Astrocyte (in vitro differentiated cells and primary cell): ENCODE measurements at places on chromosomes 5 and 9.

DNA sequence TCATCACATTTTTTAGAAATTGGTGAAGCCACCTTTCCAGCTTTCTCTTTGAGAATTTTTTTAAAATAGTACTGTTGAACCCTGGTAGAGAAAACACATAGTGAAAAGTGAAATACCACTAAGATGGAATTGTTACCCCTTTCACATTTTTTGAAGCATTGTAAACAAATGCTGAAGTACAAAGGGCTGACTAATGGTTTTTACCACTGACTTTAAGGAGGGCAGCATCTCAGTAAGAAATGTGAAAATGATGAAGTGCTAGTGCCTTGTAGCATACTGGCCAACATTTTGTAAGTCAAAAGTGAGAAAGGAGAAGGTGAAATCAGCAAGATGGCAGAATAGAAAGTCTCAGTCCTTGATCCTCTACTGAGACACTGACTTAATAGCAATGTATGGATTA lies 320.6 kb downstream of the PJA2 start:
- peak; percentile 9 for DNase-seq

DNA sequence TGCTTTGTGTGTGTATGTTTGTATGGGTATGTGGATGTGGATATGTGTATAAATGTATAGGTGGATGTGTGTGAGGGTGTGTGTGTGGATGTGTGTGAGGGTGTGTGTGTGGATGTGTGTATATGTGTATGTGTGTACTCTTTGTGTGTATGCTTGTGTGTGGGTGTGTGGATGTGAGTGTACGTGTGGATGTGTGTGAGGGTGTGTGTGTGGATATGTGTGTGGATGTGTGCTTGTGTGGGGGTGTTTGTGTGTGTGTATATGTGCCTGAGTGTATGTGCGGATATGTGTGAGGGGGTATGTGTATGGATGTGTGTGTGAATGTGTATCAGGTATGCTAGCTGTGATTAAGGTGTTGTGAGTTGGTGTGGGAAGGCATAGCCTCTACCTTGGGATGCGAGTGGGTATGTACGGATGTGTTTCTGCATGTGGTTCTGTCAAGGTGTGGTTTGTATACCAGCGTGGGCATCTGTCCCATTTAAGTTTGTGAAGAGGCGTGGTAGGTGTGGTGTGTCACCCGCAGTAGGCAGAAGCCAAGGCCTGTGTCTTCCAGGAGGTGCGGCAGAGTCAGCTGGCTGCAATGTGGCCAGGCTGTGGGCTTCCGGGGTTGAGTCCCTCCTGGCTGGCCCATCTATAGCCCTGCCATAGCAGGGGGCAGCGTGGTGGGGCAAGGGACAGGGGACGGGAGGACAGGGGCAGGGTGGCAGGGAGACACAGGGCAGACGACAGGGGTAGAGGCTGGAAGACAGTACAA lies 155.8 kb downstream of the DAB2IP start:
- DNase-seq, result no peak

GRCh38 chr9:113495526-113495925 lies 32.0 kb downstream of the RGS3 start:
- DNase-seq, result no peak

DNA sequence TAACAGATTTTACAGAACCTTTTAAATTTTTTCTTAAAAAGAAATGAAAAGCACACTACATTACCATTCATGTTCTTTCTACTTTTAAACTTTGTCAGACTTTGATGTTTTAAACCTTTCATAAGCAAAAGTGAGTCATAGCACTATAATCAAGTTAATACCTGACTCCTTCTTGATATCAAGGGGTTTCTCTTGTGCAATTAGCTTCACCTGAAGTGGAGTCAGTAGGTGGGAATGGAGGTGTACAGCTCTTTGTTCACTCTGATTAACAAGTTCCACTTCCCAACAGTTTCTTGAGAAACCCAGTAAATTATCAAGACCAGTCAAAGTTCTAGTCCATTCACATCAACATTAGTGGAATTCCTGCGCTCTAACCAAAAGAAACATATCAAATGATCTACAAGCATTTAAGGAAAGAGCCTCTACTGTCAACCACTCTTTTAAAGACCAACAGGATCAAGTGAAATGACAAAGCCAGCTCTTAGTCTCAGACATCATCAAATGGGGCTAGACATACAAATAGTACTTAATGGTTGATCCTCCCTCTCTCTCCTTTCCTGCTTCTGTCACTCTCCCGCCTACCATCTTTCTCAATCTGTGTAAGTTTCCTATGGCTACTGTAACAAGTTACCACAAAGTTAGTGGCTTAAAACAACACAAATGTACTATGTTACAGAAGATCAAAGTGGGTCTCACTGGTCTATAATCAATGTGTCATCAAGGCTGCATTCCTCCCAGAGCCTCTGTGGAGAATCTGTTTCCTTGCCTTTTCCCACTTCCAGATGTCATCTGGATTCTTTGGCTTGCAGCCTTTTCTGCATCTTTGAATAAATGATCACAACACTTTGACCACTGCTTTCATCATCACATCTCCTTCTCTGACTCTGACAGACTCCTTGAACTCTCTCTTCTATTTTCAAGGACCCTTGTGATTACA lies 68.0 kb downstream of the HINT1 start:
- DNase-seq, result no peak

GRCh38 chr5:177066224-177066623 lies 20.5 kb upstream of the FGFR4 start:
- DNase-seq, result no peak

- DNase-seq, result no peak
Measured at GRCh38 chr9:105309531-105309931, 65.1 kb downstream of the SLC44A1 start.

DNA sequence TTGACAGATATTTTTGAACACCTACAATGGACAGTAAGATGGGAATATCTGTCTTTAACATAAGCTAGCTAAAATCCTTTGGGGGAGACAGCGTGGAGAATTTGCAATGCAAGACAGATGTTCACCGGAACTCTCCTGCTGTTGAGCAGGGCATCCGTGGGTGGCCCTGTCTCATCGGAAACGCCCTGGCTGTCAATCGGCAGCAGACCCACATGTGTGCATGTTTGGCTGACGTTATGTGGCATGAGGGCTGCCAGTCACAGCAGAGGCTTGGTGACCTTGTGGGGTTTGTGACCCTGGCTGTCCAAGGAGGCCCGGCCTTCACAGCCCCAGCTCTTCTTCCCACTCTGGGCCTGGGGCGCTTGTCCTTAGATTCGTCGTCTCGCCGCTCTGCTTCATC lies 129.7 kb upstream of the OTULINL start:
- no peak for DNase-seq

DNA sequence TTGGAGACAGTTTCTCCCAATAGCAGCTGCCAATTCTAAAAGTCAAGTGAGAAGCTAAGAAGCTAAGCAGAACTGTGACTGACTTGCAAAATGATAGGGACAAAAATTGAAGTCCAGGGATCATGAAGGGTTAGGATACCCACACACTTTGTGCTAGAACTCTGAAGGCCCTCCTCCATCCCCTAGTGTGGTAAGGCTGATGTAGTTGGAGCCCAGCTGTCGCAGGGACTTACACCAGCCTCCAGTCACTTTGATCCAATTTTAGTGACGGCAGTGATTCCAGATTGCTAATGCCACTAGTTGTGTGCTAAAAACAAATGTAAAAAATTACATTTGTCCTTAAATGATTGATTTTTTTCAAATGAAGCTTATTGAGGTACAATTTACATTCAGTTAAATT lies 742.7 kb upstream of the ZNF608 start:
- DNase-seq, result no peak

GRCh38 chr5:53487436-53487835 lies 7.0 kb downstream of the FST start:
- no peak for DNase-seq

GRCh38 chr9:13734601-13735000 lies 455.1 kb upstream of the MPDZ start:
- no peak for DNase-seq

- DNase-seq, result no peak
Measured at GRCh38 chr9:5895782-5896181, 5.1 kb downstream of the MLANA start.

DNA sequence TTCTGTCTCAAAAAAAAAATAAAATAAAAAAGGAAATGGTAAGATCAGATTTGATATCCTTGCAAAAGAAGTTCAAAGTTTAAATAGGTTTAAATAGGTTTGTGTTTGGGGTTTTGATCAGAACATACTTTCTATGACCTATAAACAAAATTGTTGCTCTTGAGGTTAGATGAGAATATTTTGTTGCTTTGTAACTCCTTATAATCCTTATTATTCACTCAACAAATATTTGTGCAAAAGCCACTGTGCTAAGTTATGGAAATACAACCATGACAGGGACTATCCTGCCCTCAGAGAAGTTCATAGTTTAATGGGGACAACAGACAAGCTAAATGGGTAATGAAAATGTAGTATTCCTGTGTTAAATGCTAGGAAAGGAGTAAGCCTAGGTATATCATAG lies 71.5 kb downstream of the INVS start:
- peak; percentile 24 for DNase-seq

GRCh38 chr9:82600536-82601292 lies 462.2 kb downstream of the RASEF start:
- no peak for DNase-seq

GRCh38 chr9:84829471-84829870 lies 159.9 kb downstream of the NTRK2 start:
- no peak for DNase-seq

DNA sequence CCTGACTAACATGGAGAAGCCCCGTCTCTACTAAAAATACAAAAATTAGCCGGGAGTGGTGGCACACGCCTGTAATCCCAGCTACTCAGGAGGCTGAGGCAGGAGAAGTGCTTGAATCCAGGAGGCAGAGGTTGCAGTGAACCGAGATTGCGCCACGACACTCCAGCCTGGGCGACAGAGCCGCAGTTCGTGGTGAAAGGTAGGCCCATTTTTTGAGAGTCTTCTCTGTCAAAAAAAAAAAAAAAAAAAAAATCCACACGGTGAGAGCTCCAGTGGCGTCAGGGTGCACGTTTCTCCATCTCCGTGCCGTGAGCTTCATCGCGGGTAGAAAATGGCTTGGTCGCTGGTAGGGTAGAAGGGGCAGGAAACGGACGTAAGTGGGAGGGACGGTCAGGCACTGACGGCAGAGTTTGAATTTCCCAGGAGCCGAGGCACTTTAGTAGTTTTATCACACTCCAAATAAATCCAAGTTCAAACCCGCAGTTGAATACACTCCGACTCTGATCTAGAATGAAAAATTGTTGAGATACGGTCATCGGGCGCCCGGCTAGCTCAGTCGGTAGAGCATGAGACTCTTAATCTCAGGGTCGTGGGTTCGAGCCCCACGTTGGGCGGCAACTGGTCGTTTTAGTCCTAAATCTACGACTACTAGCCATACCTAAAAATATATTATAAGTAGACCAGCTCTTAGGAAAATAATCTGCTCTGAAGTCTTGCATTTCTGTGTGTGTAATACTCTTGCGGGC lies 2.4 kb upstream of the TRIM7 start:
- DNase-seq, result peak; percentile 89

GRCh38 chr5:116765441-116765840 lies 190.8 kb upstream of the SEMA6A start:
- DNase-seq, result peak; percentile 3

DNA sequence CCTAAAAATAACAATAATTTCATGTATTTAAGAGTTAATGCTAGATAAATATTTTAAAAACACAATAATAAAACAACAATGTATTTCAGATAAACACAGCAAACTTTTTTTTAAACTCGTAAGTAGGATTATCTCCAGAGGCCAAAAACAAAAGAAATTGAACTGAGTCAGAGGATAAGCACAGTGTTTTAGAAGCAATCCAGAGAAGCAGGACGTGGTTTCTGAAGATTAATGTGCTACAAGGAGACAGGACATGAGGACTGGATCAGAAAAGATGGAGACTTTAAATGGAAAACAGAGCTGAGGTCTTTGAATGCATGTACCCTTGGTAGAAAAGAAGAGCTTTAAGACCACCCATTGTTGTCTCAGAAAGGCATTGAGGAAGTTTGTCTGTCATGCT lies 491.2 kb upstream of the TLE4 start:
- DNase-seq, result peak; percentile 13

- DNase-seq, result no peak
Measured at GRCh38 chr5:139212486-139212885, 14.3 kb upstream of the SIL1 start.

DNA sequence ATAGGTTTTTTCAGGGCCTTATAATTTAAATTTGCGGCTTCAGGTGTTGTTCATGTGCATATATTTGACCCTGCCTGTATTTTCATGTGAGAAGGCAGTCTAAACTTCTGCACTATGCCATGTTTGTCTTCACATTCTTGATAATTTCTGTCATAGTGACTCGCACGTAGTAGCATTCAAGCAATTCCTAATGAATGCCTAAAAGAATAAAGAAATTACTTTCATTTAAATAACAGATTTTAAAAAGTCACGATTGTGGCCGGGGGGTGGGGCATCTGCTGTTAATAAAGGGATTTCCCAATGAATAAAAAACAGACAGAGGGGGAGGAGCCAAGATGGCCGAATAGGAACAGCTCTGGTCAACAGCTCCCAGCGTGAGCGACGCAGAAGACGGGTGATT lies 318.0 kb downstream of the ADAMTS6 start:
- DNase-seq, result peak; percentile 70

DNA sequence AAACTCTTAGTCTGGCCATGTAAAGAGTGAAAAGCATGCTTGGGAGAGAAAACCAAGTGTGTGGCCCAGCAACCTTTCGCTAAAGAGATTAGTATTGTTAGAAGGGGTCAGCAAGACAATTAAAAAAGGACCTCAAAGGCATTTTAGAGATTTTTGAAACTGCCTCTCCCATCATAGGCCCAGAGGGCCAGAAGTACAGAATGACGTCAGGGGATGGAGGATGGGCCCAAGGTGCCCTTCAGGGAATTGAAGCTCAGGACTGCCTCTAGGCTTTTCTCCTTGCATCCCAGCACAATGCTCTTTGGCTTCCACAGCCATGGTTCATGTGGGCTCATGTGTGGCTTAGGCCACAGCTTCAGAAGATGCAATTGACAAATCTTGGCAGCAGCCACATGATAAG lies 287.0 kb upstream of the COX7C start:
- DNase-seq, result no peak

GRCh38 chr5:172593306-172593705 lies 47.8 kb upstream of the NEURL1B start:
- no peak for DNase-seq

- DNase-seq, result no peak
Measured at GRCh38 chr9:99762470-99762869, 59.2 kb upstream of the NR4A3 start.

- DNase-seq, result peak; percentile 84
Measured at GRCh38 chr5:142726188-142726731, 40.4 kb upstream of the FGF1 start.

GRCh38 chr5:29983528-29984155 lies 1209.8 kb upstream of the CDH6 start:
- no peak for DNase-seq

GRCh38 chr9:81609782-81610739 lies 79.3 kb downstream of the TLE1 start:
- peak; percentile 63 for DNase-seq

GRCh38 chr5:106363578-106363977 lies 1307.2 kb downstream of the EFNA5 start:
- no peak for DNase-seq

DNA sequence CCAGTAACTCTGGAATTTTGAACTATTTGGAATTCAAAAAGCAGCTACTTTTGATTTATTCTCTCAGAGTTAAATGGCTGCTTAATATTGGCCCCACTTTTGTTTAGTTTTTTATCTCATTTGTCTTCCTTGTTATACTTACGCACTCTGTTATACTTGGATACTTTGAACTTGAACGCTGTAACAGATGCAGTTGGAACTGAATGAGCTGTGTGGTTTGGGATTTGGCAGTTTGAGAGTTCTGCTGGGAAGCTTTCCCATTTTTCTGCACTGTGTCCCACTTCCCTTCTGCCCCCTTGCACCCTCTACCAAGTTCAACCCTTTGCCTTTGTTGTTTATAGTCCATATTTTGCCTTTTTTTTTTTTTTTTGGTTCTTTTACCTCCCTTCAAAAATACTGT lies 3.8 kb downstream of the RHOBTB3 start:
- peak; percentile 90 for DNase-seq

GRCh38 chr9:89458768-89459496 lies 39.0 kb downstream of the SEMA4D start:
- no peak for DNase-seq
